ENCODE measurements at places on chromosomes 4 and X. TPM values are rescaled to one million over a fixed set of nuclear protein-coding genes. Genes with fewer than 3 reads are reported as not detected.

DNA sequence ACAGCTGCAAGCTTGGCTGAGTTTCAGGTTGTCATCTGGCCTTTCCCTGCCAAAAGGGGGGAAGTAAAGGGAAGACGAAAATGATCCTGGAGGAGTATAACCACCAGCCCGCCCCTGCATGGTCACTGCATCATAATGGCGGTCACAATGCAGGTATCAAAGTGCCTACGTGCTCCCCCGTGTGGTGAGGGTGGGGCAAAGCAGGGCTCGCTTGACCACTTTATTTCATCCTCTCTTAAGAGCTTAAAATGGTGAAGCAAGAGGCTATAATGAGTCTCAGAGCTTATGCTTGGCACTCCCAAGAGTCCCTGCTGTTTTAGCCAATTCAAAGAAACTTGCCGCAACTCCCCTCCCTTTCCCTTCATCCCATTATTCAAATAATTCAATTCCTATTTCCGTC is 105.6 kb downstream of the APOOL start:
- no peak for DNase-seq

DNA sequence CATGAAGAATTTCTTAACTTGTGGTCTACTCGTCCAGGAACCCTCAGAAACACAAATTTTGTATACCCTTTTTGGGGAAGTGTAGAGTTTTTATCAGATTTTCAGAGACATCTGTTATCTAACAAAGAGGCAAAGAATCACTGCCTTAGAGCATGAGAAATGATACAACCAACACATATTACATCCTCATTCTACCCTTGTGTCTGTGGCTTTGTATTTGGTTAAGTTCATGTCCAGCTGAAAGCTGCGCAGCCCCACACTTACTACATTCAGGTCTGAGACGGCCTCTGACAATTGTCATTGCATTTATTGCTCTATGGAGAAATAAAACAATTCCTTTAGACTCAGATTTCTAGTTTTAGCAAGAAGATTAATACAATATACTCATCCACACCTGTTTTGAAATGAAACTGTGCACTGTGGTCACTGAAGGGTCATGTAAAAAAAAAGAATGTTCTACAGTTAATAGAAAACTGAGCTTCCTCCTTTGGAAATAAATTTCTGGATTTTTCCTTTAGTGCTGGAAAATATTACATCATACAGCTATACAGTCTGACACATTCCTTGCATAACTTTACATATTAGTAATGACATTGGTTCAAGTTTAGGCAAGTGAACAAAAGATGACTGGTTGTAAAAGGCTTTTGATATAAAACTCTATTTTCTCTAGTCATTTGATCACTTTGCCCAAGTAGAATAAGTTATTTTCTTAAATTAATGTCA is 39.8 kb downstream of the GLRB start:
- DNase-seq = peak; percentile 67

- DNase-seq = no peak
These were observed 85.3 kb downstream of the RTL5 start for GRCh38 chrX:72046447-72046846.

GSPT2 gene
- 14.4 TPM for total RNA-seq

Measured in umbilical cord (tissue), 2 donors.